ENCODE measurements at places on chromosomes 7 and 10.

GRCh38 chr7:140719721-140720120 lies 23.2 kb downstream of the NDUFB2 start:
- DNase-seq: peak; percentile 83

GRCh38 chr7:114548081-114548980 lies 133.7 kb downstream of the FOXP2 start:
- no peak for DNase-seq

GRCh38 chr10:73039635-73040034 lies 57.0 kb downstream of the P4HA1 start:
- no peak for DNase-seq

DNA sequence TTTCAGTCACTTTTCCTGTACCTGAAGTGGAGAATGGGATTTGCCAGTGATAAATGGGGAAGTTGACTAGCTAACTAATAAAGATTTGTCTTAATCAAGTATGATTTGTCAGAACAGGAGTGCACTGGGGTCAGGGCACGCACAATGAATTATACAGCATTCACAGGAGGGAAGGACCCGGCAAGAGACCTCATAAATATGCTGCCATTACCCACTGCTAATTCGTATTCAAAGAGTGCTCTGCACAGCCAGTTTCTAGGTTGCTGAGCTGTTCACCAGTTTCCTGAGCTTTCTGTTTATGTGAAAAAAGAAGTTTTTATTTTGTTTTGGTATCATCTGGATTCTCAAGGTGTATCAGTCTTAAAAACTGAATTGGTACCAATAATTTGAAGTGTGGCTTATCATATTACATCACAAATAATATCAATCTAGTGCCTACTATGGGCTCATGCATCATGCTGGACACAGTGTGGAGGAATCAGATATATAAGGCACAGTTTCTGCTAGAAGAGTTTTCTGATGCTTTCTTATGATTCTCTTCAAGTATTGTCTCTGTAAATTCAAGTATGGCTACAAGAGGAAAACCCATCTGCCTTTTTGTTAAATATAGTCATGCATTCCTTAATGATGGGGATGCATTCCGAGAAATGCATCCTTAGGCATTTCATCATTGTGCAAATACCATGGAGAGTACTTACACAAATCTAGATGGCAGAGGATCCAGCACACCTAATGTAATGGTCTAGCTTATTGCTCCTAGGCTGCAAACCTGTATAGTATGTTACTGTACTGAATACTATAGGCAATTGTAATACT lies 202.2 kb downstream of the VTI1A start:
- DNase-seq: no peak

DNA sequence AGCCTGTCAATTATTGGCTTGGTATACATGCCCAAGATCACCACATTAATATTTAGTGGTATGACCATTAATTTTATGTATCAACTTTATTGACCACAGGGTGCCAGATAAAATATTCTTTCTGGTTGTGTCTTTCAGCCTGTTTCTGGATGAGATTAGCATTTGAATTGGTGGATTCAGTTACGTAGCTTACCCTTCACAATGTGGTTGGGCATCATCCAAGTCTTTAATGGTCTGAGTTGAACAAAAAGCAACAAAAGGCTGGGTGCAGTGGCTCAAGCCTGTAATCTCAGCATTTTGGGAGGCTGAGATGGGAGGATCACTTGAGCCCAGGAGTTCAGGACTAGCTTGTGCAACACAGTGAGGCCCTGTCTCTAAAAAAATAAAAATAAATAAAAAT lies 702.2 kb upstream of the LRRTM3 start:
- no peak for DNase-seq

- no peak for DNase-seq
Measured at GRCh38 chr10:100507357-100507732, 12.3 kb downstream of the SEC31B start.

- no peak for DNase-seq
Measured at GRCh38 chr7:5523052-5523711, 99.5 kb upstream of the TNRC18 start.

GRCh38 chr7:12619461-12620069 lies 49.0 kb downstream of the SCIN start:
- no peak for DNase-seq

DNA sequence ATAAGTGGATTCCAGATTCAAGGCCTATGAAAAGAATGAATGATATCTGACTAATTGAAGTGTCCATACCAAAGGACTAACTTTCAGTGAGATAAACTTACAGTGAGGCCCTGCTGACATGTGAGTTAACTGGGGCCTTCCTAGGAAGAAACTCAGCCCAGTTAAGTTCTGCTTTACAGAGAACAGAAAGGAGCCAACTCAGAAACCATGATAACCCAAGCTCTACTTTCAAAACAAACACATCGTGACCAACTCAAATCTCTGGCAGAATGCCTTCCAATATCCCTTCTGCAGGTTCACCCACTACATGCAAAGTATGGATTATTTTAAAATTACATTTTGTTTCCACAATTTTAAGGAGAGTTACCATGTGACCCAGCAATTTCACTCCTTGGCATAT lies 75.8 kb upstream of the MRLN start:
- no peak for DNase-seq

- no peak for DNase-seq
Measured at GRCh38 chr10:43962346-43963191, 313.9 kb upstream of the ZNF32 start.

DNA sequence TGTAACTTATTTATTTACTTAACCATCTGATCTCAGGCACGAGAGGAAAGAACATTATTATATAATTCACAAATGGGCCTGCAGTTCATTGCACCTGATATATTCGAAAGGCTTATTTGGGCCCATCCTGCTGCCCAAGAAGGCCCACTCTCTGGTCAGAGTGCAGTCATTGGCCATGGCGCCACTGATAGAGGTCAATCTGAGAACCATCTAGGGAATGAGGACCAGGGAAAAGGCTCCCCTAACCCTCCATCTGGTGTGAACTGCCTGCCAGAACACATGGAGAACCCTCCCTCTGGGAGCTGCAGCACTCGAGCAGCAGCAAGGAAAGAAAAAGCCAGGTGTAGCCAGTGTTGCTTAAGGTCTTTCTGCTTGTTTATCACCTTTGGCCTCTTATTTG lies 136.6 kb downstream of the REEP3 start:
- DNase-seq: no peak

- no peak for DNase-seq
Measured at GRCh38 chr10:127337801-127338200, 141.4 kb upstream of the INSYN2A start.

DNA sequence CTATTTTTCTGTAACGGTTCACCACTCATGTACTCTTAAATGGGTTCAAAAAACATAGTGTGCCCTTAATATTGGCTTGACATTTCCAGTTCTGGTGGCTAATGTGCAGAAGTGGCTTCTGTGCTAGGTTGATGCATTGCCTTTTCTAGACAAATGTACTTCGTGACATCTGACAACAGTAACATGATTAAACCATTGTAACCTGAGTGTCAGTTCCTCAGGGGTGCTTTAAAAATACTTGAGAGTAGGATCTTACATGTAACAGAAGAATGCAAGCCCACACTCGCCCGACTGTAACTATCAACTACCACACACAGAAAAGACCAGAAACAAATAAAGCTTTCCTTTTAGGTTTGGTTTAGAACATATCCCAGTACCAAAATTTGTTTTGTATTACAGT lies 393.4 kb upstream of the NFE2L3 start:
- no peak for DNase-seq

DNA sequence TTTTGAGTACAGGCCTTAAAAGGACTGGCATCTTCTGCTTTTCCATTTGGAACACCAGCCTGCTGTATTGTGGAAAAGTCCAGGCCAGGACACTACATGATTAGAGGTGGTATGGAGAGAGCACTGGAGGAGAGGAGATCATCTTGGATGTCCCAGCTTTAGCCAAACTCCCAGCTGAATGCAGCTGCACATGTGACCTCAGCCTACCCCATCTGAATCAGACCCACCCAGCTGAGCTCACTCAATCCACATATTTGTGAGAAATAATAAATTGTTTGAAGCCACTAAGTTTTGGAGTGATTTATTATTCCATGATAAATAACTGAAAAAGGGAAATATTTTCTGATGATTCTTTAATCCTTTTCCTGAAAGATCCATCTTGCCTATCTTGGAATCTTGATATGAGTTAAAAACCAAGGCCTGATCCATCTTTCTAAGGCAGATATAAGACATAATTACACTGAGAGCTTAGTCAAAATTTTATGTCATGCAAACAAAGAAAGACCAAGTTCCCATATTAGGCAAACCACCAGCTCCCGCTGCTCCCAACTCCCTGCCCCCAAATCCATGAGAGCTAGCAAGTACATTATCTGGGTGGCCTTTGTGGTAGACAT lies 55.1 kb upstream of the TRIL start:
- no peak for DNase-seq

- DNase-seq: no peak
Measured at GRCh38 chr7:100156331-100157068, 2.0 kb downstream of the TRAPPC14 start.

- DNase-seq: no peak
Measured at GRCh38 chr10:6292741-6293151, 90.0 kb downstream of the PFKFB3 start.

- DNase-seq: no peak
Measured at GRCh38 chr7:130882396-130882795, 148.4 kb upstream of the KLF14 start.

- DNase-seq: no peak
Measured at GRCh38 chr10:118052816-118053215, 6.1 kb upstream of the RAB11FIP2 start.

- DNase-seq: no peak
Measured at GRCh38 chr10:33410096-33410859, 75.8 kb upstream of the NRP1 start.

GRCh38 chr10:666237-667012 lies 23.0 kb downstream of the DIP2C start:
- DNase-seq: no peak

GRCh38 chr10:36424502-36424901 lies 700.9 kb upstream of the ANKRD30A start:
- no peak for DNase-seq

GRCh38 chr10:101379663-101380352 lies 25.8 kb downstream of the BTRC start:
- DNase-seq: no peak

DNA sequence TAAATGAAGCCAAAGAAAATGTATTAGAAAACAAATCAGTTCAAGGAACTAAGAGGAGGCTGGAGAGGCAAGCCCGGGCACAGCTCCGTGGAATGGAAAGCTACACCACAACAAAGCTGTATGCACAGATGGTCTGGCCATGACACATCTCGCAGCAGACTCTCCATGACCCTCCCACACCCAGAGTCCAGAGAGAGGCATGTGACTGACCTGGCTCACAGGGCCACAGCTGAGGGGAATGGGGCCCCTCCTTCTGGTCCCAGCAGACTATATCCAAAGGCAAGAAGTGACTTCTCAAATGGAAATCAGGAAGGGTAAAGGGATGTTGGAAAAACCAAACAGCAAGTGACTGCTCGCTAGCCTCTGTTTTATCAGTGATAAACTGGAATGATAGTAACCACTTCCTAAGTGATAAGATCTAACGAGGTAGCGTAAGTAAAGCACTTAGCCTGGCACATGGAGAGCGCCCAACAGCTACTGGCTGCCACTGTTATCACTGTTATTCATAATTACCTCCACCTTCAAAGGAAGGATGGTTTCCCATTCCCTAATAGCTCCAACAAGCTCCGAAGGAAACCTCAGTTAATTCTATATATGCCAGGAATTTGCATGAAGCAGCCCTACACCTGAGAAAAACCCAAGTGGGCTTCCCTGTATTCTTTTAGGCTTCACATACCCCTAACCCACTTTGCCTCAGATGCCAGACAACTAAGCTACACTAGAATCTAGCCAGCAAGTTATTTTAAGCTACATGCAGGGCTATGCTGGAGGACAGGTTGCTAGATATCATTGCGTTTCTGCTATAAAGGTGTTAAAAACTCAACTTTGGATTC lies 8.4 kb downstream of the OSBPL3 start:
- no peak for DNase-seq

DNA sequence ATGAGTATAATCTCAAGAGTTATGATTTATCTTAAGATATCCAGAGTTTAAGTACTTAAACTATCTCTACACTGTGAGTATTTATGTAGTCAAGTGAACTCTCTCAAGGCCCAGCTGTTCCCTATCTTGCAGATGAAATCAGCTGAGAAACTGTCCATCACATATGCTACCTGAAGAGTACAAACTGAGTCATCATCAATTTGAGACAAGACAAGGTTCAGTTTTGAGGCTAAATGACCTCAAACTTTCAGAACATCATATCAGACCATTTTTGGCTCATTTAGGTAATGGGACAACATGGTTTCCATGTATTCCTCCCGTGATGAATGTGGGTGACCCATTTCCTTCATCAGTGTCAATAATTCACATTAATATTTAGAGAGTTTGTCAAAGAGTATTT lies 53.1 kb upstream of the AUTS2 start:
- DNase-seq: no peak

- no peak for DNase-seq
Measured at GRCh38 chr7:127892488-127893314, 138.5 kb downstream of the LRRC4 start.

All from NCI-H2029 treated with DMSO at 0.1 percent for 48 hours (cell line).